ENCODE measurements at places on chromosomes 12 and 14.

DNA sequence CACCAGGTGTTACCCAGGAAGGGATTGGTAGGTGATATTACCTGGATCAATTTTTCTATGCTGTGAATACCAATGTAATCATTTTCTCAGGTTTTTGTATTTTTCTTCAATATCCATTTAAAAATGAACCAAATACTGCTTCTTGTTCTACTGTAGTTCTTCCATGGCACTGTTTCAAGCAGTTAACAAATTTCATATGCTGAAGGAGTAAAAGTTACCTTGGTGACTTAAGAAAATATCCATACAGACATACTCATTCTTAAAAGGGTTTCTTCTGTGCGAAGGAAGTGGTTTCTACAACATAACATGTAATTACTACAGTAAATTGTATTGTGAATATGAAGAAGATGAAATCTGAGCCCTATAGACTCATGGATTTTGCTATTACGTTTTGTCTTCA, 222.5 kb downstream of the TMEM117 start:
- no peak for DNase-seq

- DNase-seq = no peak
These were observed 10.1 kb upstream of the CACNA2D4 start for GRCh38 chr12:1928439-1929121.

GRCh38 chr14:22607291-22607690, 9.2 kb downstream of the ABHD4 start:
- DNase-seq = no peak

DNA sequence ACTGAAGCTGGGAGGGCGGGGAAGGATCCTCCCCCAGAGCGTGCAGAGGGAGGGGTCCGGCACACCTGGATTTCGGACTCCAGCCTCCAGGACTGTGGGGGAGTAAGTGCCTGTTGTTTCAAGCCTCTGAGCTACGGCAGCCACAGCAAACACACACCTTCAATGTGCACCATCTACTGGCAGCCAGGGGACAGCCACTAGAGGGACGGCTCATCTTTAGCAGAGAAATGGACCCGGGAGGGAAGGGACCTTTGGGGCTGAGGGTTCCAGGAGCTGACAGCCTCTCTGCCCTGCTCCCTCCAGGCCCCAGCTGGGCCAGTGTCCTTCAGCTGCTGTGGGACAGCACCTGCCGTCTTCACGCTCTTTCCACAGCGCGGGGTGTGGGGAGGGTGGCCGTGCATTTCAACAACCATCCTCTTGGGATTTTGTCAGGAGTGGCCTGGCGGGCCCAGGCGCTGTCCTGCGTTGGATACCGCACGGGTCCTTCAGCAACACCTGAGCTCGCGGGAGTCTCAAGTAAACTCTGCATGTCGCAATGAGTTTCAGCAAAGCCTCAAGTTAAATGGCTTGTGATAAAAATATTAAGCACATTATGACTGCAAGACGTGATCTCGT, 209.2 kb upstream of the C14orf180 start:
- DNase-seq = no peak

DNA sequence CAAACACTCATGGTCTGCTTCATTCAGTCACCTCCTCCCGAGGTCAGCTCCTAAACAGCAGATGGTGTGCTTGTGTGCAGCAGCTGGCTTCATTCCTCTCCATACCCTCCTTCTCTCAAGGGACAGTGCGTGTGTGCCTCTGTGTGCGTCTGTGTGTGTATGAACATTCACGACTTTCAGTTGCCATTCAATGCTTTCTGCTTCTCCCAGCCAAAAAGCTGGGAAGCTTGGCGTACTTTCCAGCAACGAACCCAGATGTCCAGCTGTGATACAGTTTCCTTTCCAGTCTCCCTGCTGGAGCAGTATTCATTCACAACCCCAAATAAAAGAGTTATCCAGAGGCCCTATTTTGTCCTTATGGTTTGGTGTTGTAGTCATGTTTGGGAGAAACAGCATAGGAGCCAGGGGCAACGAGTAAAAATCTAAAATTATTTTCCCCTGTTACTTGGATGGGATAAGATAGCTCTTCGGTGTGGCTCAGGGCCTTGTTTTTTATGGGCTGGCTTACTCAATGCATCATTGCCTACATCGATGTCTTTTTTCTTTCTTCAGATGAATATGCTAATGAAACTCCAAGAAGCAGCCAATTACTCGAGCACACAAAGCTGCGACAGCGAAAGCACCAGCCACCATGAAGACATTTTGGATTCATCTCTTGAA, 379.3 kb downstream of the NAV3 start:
- no peak for DNase-seq

DNA sequence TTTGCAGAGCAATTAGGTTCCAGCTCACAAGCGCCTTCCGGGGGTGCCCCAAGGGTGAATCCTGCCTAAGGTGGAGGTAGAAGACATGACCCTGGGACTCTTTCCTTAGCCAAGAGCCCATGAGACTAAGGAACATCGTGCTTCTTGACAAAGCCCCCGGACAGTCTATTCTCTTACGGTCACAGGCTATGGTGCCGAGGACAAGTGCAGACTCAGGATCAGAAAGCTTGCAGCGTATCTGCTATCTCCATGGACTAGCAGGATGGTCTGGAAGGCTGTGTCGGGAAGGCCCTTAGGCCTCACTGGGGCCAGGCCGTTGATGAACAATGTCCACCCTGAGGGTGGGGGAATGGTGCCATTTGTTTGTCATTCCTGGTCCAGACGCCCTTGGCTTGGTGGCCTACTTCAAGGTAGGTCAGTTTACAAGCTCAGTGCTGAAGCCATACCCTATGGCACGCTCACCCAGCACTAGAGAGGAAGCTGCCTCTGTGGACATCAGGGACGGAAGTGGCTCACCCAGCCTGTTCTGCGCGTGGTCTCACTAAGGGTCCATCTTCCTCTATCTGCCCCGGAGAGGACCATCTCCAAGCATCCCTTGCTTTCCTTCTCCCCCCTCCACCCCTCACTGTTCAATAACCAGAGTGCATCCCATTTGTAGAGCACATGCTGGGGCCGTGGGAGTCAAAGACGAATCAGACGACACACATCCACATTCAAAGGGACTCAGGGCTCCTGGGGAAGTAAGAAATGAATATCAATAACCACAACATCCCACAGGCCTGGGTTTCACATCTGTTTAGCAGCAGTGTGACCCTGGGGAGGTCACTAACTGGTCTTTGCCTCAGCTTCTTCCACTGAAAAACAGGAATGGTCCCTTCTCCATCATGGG, 45.0 kb upstream of the IQSEC3 start:
- no peak for DNase-seq

Measured in HFF-Myc (cell line).